ENCODE measurements at places on chromosomes 1 and 21.

GRCh38 chr1:16905110-16905867 is 9.5 kb downstream of the RNU1-2 start:
- DNase-seq: no peak

DNA sequence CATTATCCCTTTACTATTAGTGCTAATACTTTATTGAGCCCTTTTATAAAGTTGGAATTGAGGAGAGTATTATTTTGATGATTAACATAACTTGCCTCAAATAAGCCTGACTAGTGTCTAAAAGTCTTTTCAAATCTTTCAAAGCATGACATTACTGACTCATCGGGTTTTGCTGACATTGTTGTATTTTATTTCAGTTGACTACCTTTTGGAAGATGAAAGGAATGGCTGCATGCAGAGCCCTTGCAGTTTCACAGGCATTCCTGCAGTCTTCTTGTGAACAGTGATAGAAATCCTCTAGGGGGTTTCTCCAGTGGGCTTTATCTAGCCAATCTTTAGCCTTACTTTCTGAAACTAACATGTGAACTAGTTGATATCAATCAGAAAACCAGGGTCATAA is 43.0 kb upstream of the TMEM61 start:
- no peak for DNase-seq

DNA sequence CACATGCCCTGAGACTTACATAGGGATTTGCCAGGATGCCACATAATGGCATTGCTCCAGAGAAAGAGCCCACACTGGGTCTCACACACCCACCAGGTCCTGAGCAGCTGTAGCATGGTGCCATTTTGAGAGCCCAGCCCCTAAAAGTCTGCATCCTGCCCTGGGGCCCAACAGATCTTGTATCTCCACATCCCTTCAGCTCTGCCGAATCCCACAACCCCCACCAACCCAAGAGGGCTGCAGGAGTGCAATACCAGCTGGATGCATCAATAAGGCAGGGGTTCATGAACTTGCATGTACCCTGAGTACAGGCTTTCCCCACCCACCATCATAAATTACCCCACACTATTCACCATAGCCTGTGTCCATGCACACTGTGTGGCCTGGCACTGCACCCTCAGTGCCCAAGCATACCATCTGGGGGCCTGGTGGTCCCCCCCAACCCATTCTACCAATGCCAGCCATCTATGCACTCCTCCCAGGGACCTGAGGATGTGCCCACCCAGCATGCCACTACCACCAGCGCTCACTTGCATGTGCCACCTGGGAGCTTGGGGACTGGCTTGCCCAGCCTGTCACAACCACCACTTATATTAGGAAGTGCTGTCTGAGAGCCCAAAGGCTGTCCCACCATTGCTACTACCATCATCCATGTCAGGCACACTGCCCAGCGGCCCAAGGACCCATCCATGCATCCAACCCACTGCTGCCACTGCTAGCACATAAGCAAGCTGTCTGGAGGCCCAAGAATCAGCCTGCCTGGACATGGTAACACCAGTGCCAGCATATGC is 4.1 kb upstream of the KRTAP12-2 start:
- no peak for DNase-seq

DNA sequence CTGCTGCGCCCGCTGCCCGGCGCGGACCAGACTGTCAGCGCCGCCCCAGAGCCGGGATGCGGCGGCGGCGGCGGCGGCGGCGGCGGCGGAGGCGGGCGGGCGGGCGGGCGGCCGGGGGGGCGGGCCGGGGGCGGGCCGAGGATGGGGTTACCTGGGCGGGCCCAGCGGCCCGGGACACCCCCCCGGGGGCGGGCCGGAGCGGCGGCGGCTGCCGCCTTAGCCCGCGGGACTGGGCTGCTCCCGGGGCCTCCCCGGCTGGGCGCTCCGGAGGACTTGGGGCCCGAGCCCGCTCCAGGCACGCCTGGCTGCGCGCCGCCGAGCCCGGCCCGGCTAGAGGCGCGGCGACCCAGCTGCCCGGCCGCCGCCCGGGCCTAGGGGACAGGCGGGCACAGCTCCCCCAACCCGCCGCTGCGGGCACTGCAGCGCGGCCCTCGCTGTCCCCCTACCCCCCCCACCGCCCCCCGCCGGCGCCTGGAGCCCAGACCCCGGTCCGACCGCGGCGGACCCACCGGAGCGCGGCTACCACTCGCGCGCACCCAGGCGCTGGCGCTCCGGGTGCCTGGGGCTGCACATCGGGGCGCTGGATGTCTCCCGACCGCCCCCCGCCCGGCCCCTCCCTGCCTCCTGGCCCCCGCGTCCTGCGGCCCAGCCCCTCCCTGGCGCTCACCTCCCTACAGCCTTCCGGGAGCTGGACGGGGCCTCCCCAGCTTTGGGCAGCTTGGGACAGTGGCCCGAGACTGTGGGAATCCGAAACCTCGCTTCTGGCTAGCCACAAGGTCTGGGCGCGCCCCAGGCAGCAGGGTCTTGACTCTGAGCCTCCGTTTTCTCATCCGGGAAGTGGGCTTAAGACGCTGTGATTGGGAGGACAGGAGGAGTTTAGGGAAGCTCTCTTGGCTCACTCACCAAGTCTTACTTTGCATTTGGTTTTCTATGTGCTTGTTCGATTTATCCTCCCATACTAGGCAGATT is at the start of gene WNT4:
Gene WNT4, minus strand, starts transcription at position 33 of the 969 bp plus-strand sequence. CDS start 175 bp downstream, outside the sequence.
- no peak for DNase-seq

DNA sequence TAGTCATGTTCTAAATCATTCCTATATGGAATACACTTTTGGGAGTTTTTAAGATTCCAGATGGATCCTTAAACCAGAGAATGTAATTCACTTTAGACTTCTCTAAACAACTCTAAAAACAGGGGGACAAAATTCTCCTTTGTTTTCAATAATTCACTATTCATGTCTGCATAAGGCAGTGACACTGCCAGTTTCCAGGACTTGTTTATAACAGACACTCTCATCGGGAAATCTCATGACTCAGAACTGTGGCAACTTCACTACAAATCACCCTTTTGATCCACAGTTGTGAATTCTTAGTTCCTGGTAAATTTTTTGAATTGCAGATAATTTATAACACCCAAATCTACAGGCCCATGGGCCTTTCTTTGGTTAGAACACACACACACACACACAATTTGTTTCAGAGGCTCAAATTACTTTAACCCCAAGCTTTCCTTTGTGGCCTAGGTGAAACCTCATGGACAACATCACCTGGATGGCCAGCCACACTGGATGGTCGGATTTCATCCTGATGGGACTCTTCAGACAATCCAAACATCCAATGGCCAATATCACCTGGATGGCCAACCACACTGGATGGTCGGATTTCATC is at the start of gene OR2T4:
Gene OR2T4, plus strand, starts transcription at position 545 of the 595 bp plus-strand sequence. Its CDS starts 0 bp downstream, at position 545.
- DNase-seq: no peak

- DNase-seq: no peak
Observed at GRCh38 chr1:108569097-108569728, 9.3 kb downstream of the EEIG2 start.

DNA sequence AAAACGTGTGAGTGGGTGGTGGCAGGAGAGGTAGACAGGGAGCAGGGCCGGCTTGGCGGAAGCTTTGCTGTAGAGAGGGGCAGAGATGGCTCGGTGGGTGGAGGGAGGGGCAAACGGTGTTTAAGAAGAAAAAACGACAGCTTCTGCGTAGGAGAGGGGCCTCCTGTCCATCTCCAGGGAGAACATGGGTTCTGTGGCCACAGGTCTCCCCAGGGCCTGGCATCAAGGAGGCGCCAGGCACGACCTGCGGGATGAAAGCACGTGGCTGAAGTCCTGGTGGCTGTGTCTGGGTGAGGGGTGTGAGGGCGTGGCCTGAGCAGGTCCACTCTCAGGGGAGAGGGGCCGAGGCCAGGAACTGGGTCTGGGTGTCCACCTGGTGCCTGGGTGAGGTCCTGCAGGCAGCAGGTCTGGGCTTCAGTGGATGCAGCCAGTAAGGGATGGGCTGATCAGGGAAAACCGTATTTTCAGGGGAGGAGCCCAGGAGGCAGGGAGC is 940 bp upstream of the PRKCZ start:
- peak; percentile 45 for DNase-seq

DNA sequence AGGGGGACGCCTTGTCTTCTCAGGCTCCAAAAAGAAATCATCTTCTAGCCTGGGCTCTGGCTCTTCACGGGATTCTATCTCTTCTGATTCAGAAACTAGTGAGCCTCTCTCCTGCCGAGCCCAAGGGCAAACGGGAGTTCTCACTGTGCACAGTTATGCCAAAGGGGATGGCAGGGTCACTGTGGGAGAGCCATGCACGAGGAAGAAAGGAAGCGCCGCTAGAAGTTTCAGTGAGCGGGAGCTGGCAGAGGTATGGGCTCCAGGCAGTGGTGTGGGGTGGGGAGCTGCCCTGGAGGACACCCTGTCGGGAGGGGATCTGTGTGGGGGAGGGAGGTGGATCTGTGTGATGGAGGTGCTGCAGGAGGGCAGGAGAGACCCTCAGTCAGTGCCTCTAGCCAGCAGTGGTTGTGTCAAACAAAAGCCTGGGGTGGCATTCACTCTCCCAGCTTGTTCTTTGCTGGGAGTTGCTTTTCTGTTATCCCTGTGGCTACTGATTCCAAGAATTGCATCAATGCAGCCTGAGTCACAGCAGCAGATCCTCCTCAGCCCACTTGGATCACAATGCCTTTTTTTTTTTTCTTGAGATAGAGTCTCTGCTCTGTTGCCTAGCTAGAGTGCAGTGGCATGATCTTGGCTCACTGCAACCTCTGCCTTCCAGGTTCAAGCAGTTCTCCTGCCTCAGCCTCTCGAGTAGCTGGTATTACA is 21.8 kb downstream of the KDM4A start:
- no peak for DNase-seq

- no peak for DNase-seq
Observed at GRCh38 chr1:40187399-40187798, 26.2 kb downstream of the RLF start.
